ENCODE measurements at places on chromosomes 6 and 20. TPM values are rescaled to one million over a fixed set of nuclear protein-coding genes. Genes with fewer than 3 reads are reported as not detected.

- no peak for DNase-seq
Measured at GRCh38 chr6:47686411-47686810, 12.0 kb upstream of the ADGRF4 start.

GRCh38 chr20:18046535-18046934 lies 11.2 kb downstream of the OVOL2 start:
- DNase-seq: no peak

DNA sequence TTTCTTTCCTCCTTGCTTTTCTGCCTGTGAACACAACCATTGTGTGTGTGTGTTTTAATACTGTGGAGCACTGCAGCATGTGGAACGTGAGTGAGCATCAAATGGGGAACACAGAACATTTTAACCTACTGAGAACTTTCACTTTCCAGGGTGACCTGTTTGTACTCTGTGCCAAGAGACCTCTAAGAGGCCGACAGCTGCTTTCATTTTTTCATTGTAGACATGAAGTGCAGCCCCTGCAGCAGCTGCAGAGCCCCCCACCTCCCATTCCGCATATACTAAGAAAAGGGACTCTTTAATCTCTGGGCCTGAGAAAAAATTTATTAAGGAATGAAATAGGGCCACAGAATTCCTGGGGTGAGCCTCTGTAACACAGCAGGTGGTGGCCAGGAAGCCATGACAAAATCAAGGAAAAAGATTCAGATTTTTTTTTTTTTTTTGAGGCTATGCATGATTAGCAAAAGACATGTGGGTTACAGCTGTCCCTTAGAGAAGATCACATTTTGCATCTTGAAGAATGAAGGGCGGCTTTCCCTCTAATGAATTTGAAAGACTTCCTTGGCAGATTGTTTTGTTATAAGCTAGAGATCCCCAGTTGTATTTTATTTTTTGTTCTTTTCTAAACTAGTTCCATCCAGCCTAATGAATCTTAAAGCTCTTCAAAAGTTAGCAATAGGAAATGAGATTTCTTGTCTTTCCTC lies 503.4 kb downstream of the CD109 start:
- no peak for DNase-seq

DNA sequence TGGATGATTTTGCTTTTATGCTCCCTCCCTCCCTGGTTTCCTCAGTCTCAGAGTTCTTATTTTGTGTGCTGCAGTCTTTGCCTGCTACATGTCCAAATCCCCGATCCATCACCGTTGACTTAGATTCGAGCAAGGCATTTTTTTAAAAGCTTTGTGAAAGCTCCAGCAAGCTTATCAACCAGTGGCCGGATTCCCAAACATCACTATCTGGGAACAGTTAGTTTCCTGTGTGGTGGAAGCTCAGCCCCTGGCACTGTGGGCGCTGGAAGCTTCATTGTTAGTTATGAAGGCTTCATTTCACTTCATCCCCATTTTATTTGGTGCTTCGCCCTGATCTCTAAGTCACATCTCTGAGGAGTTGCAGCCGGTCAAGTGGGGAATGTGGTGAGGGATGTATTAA lies 44.7 kb downstream of the DEK start:
- DNase-seq: no peak

DNA sequence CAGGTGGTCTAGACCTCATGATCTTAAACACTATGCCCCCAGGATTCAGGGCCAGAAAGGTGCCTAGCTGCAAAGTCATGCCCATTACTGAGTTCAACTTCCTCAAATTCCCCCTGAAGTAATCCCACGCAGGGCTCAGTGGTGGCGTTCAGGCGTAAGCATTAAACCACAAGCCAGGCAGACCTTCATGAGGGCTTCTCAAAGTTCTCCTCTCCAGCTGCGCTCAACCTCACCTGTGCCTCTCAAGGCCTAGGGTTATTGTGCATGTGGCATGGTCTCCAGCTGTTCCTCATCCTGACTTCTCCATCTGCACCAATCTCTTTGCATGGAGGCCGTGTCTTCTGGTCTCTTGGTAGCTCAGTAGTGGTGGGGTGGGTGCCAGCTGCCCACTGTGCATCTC lies 113.6 kb downstream of the TSHZ2 start:
- no peak for DNase-seq

Gene PAK5
- not detected for total RNA-seq

Gene EZR
- total RNA-seq: 627 TPM

Gene SLC26A8
- not detected for total RNA-seq

Gene MYLK4
- total RNA-seq: 0.61 TPM

Gene TMEM200A
- total RNA-seq: 0.27 TPM

Gene WFDC10B
- not detected for total RNA-seq

Gene GSTA2
- total RNA-seq: not detected
